ENCODE measurements at places on chromosomes 7 and 10.

DNA sequence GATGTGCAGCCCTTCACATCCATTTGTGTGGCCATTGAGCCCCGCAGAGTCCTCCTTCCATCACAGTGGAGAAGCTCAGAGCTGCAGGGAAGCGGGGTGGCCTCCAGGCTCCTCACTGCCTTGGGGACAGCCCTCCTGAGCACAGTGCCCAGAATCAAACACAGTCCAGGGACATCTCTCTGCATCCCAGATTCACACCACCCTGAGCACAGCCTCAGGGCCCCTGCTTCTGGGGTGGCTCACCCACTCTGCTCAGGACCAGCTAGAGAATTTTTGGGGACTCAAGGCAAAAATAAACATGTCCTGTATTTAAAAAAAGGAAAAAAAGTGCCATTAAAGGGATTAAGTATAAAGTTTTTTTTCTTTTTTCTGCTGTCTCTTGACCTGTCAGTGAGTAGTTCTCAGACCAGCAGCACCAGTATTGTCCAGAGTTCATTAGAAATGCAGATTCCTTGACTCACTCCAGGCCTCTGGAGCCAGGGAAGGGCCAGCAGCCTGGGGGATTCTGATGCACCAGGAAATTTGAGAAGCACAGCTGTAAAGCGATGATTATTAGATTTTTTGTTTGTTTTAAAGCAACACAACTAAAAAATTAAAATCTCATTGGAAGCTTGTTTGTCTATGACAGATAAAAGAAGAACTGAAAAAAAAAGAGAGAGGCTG lies 61.6 kb downstream of the ARHGAP22 start:
- DNase-seq, result no peak

DNA sequence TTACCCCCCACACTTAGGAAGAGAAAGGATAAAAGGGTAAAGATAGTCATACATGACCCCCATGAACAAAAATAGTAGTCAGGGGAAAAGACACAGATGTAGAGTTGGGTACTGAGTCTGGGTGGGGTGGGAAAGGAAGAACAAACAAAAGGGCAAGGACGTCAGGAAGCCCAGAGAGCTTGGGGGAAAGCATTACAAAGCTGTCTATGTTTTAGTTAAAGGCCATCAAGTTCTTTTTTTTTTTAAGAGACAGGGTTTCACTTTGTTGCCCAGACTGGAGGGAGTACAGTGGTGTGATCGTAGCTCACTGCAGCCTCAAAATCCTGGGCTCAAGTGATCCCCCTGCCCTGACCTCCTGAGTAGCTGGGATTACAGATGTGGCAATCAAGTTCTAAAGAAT lies 98.4 kb upstream of the PDLIM1 start:
- DNase-seq, result no peak

DNA sequence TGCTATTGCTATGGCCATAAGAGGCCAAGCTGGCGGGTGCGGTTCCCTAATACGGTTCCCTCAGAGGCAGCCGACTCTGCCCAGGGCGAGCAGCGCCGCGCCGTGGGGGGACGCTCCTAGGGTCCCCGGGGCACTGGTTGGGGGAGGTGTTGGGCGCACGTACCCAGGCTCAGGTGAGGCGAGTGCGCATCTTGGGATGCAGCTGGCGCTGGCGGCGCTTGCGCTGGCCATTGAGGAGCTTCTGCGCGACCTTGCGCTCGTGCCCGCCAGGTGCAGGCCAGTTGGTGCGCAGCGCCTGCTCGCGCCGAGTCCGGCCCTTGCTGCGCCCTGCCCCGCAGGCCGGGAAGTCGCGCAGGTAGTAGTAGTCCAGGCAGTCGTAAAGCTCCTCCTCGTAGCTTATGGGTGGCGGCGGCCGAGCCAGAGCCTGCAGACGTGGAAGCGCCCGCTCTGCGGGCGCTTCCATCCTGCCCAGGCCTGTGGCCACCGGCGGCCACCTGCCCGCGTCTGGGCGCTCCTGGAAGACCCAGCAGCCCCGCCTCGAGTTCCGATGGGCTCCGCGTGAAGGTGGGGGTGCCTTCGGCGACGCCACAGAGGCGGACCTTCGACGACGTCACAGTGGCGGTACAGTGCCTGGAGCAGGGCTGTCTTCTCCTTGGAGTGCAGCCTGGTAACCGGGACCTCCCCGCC lies at the start of gene NUPR2:
Gene NUPR2 (minus strand): TSS at position 566 of the 687 bp plus-strand sequence. CDS start 103 bp downstream, at position 463.
- no peak for DNase-seq

DNA sequence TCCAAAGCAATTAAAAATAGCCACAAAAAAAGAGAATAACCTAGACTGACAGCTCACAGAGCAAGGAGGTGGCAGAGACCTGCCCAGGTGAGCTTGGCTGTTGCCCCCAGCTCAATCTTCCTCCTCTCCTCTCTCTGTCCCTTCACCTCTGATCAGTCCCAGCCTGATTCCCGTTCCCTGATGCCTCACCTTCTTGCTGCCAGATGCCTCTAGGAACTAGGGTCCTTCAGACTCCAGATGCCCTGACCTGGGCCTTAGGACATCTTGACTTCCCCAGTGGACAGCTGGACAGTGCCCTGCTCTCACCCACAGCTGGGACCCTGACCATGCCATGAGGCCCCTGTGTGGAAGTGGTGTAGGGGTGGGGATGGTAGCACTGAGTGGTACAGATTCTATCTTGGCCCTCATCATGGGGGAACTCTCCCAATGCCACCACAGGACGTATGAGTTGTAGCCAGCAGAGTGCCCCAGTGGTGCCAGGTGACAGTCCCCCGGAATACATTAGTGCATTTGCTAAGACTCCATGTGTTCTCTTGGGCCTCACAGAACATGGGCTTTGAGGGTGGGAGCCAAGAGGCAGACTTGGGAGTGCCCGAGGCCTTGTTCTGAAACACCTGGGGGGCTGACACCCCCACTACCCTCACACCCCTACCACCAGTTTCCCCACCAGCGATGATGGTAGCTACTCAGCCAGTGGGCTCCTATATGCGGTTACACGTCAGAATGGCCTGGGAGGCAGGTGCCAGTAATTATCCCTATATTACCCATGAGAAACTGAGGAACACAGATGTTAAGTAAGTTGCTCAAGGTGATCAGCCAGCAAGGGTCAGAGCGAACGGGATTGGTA lies 2.0 kb downstream of the DEPP1 start:
- DNase-seq, result no peak

DNA sequence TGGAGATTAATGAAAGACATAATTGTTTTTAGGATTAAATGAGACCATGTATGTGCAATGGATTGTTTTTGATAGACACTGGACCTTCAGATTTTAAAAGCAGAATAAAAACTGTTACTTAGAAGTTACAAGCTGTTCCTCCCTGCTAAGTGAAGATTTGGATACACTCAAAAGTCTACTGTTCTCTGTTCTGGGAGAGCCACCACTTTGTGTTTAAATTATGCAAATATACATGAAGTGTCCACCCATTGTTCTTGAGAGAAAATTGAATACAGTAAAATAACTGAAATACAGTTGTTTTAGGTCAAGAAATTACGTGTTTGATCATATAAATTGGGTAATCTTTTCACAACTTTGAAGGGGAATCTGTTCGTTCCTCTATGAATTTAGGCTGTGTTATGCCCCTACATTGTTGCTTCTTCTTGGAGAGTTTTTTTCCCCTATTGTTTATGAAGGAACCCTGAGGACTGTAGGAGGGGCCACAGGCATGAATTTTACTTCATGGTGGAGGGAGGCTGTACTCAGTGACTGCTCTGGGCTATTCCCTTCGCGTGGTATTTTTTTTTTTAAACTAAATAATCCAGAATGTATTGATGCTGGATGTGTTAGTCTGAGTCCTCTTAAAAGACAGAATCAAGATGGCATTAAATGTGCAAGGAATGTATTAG lies 18.6 kb upstream of the VCL start:
- no peak for DNase-seq
